ENCODE measurements at places on chromosomes 5 and 9. TPM values are rescaled to one million over a fixed set of nuclear protein-coding genes. Genes with fewer than 3 reads are reported as not detected.

DNA sequence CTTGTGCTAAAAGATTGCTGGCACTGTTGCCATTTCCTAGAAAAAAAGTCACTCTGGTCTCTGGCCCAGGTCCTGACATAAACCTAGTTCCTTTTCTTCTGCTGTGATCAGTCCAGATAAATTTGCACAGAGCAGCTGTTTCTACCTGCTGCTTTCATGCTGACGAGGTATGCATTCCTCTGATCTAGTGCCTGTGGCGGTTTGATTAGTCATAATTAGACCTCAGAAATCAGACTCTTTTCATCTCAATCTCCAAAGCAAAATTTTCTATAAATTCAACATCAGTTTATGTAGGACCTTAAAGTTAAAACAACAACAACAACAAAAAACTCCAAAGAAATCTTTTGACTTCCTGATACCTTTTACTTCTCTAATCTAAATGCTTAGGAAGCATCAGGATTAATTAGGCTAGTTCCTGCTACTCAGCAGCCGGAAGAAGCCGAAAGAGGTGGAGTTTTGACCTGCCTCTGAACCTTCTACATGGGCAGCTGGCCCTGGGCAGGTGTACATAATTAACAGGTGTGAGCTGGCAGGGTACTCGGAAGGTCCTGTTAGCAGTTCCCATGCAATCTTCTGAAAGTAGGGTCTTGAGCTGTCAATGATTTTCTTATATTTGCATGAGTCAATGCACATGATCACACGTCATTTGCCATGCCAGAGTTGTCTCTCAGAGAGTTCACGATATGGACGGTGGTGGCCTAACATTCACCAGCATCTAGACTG is 83.3 kb upstream of the CCDC112 start:
- H3K27ac ChIP-seq: no peak overlapping the region
- no peaks in the 10 kb centered on the region for H3K27me3 ChIP-seq
- no peak overlapping the region for H3K4me3 ChIP-seq
- no peaks in the 10 kb centered on the region for H3K36me3 ChIP-seq

GRCh38 chr9:22898591-22898990 is 452.0 kb downstream of the DMRTA1 start:
- no peaks in the 10 kb centered on the region for H3K27me3 ChIP-seq
- no peak overlapping the region for H3K4me3 ChIP-seq
- H3K4me1 ChIP-seq: peaks cover 7% of the 10 kb centered on the region
- no peak for DNase-seq
- H3K27ac ChIP-seq: no peak overlapping the region

- H3K4me1 ChIP-seq: no peaks in the 10 kb centered on the region
- peaks cover 13% of the 10 kb centered on the region for H3K27me3 ChIP-seq
- no peaks in the 10 kb centered on the region for H3K36me3 ChIP-seq
- DNase-seq: no peak
- no peak overlapping the region for H3K27ac ChIP-seq
Observed at GRCh38 chr5:146078566-146078965, 26.8 kb downstream of the PLAC8L1 start.

DNA sequence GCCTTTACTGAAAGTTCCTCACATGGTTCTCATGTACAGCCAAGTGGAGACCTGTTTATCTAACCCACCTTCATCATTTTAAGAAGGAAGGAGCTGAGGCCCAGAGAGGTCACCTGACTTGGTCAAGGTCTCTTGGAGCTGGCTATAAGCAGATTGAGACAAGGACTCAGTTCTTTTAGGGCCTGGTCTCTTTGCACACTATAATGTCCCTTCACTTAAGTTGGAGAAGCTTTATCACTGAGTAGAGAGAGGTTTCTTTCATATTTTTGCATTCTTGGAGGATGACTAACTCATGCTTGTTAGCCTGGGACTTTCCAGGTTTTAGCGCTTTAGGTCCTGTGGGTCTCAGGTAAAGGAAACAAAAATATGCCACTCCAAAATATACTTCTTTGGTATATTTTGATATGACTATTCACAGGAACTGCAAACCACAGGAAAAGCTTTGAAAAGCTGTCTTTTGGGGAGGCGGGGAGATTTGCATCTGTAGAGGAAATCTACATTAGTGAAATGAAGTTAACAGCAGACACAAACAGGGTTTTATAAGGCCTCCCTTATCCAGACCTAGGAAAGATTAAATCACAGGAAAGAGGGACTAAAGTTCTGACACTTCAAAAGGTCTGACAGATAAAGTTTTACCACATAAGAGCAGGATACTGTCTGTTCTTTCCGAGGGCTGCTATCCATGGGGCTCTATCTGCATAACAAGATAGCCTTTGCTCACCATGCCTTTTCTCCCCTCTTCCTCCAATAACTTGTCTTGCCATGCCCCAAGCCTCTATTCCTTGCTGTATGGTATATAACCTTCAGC is 95.8 kb upstream of the ANKRD55 start:
- no peak overlapping the region for H3K27ac ChIP-seq
- H3K4me1 ChIP-seq: no peaks in the 10 kb centered on the region
- H3K4me3 ChIP-seq: no peak overlapping the region
- DNase-seq: no peak
- no peaks in the 10 kb centered on the region for H3K36me3 ChIP-seq
- no peaks in the 10 kb centered on the region for H3K27me3 ChIP-seq

- no peak for DNase-seq
- no peaks in the 10 kb centered on the region for H3K36me3 ChIP-seq
- H3K4me3 ChIP-seq: no peak overlapping the region
- no peaks in the 10 kb centered on the region for H3K27me3 ChIP-seq
- peaks cover 6% of the 10 kb centered on the region for H3K4me1 ChIP-seq
Observed at GRCh38 chr9:6944093-6944551, 186.3 kb downstream of the KDM4C start.

DNA sequence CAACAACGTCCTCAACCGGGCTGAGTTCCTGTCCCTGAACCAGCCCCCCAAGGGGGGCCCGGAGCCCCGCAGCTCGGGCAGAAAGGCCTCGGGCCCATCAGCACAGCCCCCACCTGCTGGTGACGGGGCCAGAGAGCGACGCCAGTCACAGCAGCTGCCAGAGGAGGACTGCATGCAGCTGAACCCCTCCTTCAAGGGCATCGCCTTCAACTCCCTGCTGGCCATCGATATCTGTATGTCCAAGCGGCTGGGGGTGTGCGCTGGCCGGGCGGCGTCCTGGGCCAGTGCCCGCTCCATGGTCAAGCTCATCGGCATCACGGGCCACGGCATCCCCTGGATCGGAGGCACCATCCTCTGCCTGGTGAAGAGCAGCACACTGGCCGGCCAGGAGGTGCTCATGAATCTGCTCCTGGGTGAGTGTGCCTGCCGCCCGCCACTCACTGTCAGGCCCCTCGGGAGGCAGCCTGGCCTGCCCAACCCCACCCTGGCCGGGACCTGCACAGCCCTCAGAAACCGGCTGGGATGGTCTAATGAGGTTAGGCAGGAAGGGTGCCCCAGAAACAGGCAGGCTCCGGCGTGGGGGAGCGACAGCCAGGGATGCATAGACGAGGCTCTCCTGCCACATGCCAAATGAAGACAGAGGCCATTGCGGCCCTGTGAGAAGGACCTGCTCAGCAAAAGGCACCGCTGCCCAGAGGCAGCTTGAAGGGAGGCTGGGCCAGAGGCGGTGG is 678 bp downstream of the PLPP7 start:
- no peak overlapping the region for H3K27ac ChIP-seq
- no peaks in the 10 kb centered on the region for H3K36me3 ChIP-seq
- no peaks in the 10 kb centered on the region for H3K27me3 ChIP-seq
- H3K4me3 ChIP-seq: peak overlapping the region; percentile 12
- peaks cover 4% of the 10 kb centered on the region for H3K4me1 ChIP-seq
- DNase-seq: no peak

- peaks cover 5% of the 10 kb centered on the region for H3K4me1 ChIP-seq
- no peak overlapping the region for H3K27ac ChIP-seq
- no peaks in the 10 kb centered on the region for H3K27me3 ChIP-seq
- DNase-seq: no peak
- no peaks in the 10 kb centered on the region for H3K36me3 ChIP-seq
- H3K4me3 ChIP-seq: no peak overlapping the region
Observed at GRCh38 chr9:135485385-135485784, 5.8 kb downstream of the PPP1R26 start.

DNA sequence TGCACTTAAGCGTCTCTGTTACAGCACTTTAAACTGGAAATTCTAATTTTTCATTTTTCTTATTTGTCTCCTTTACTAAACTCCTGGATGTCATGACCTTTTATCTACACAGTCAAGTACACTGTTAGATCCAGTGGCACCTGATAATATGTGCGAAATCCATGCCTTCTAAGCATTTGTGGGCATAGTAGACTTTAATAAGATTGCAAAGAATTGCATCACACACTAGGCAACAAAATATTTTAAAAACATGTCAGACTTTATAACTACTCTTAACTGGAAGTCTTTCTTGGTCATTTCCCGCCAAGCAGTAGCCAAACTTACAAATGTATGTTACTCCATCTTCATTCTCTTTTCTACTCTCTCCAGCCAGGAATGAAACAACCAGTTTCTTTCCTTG is 5.0 kb upstream of the SPINK1 start:
- H3K27me3 ChIP-seq: no peaks in the 10 kb centered on the region
- peaks cover 4% of the 10 kb centered on the region for H3K4me1 ChIP-seq
- no peak overlapping the region for H3K27ac ChIP-seq
- no peaks in the 10 kb centered on the region for H3K36me3 ChIP-seq
- no peak for DNase-seq

DNA sequence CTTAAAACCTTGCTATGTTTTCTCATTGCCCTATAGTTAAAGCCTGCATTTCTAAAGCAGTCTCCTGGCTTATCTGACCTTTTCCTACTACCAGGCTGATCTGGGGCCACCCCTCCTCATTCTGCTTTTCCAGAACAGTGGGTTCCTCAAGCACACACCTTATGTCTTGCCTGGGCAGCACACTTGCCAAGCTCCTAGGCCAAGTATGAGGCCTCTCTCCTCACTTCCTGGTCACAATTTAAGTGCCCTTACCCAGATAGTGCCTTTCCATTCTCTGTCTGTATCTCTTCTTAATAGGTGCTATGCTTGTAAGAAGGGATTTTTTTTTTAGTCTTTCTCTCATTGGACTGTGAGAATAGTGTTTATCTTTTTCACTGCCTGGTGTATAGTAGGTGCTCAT is 39.7 kb downstream of the HMGCS1 start:
- H3K27ac ChIP-seq: no peak overlapping the region
- H3K4me1 ChIP-seq: peaks cover 4% of the 10 kb centered on the region
- no peak for DNase-seq
- no peaks in the 10 kb centered on the region for H3K36me3 ChIP-seq
- no peak overlapping the region for H3K4me3 ChIP-seq

- H3K4me1 ChIP-seq: no peaks in the 10 kb centered on the region
- no peak overlapping the region for H3K4me3 ChIP-seq
- no peaks in the 10 kb centered on the region for H3K36me3 ChIP-seq
- no peaks in the 10 kb centered on the region for H3K27me3 ChIP-seq
- DNase-seq: no peak
Observed at GRCh38 chr9:135356796-135357195, 122.8 kb upstream of the PPP1R26 start.

DNA sequence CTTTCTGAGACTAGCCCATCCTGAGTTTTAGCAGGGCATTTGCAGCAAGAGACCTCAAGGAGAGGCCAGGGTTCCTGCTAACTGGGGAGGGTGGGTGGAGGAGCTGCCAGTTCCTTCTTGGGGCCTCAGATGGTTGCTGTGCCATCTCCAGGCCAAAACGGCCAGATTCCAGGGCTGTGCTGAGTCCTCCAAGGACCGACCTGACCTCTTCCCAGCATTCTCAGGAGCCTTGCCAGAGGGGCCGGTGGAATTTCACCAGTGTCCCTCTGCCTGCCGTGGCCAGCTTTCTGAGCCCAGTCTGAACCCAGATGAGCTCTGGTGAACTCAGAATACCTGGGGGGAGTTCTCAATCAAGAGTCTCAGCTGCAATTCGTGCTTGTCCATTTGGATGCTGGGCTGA is 54.3 kb downstream of the TSTD2 start:
- H3K4me3 ChIP-seq: no peak overlapping the region
- no peak for DNase-seq
- H3K4me1 ChIP-seq: no peaks in the 10 kb centered on the region
- no peak overlapping the region for H3K27ac ChIP-seq
- H3K36me3 ChIP-seq: no peaks in the 10 kb centered on the region

DNA sequence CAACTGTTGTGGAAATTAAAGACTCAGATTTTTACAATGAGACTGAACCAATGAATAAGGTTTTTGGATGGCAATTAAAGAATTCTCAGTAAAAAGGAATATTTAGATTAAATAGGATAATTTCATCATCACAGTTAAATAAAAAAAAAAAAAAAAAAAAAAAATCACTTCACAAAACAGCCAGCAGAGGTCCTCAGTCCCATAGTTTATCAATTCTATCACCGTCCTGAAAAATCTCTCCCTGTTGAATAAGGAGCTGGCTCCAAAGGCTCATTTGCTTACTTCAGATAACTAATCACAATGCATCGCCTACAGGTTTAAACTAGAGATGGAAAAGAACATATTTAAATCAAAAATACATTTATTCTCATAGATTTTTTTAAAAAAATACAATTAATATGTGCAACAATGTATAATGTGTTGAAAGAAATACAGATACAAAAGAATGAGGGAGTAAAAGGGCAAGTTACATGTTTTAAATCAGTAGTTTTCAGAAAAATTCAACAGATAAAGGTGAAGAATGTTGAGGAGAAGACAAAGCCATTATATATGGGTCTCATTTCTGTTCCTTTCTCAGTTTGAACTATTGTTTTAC is 175.8 kb upstream of the CHD1 start:
- no peak overlapping the region for H3K4me3 ChIP-seq
- peak; percentile 74 for DNase-seq
- H3K4me1 ChIP-seq: peaks cover 10% of the 10 kb centered on the region
- no peaks in the 10 kb centered on the region for H3K27me3 ChIP-seq
- H3K36me3 ChIP-seq: no peaks in the 10 kb centered on the region
- H3K27ac ChIP-seq: no peak overlapping the region

DNA sequence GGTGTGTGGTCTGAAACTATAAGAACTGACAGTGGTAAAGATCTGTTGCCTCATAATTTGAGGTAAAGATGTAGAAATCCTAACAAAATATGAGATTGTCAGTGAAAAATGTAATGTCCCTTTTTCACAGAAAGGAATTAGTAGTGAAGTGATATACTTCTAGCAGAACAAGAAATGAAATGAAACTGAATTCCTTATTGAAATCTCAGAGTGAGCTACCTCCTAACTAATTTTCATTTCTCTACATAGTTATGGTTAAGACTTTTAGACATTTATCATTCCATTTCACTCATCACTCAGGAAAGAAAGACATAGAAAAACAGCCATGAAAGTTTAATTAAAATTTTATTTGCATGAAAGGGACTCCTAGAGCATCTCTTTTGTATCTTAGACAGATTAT is 48.7 kb downstream of the TMEM174 start:
- no peaks in the 10 kb centered on the region for H3K36me3 ChIP-seq
- H3K4me3 ChIP-seq: no peak overlapping the region
- H3K4me1 ChIP-seq: no peaks in the 10 kb centered on the region
- peaks cover 5% of the 10 kb centered on the region for H3K27me3 ChIP-seq
- H3K27ac ChIP-seq: no peak overlapping the region
- no peak for DNase-seq

GRCh38 chr5:83844449-83845068 is 123.9 kb upstream of the HAPLN1 start:
- H3K27ac ChIP-seq: no peak overlapping the region
- H3K36me3 ChIP-seq: no peaks in the 10 kb centered on the region
- no peaks in the 10 kb centered on the region for H3K27me3 ChIP-seq

The C5orf63 gene
- total RNA-seq: 9.6 TPM

The CEL gene
- 0.77 TPM for total RNA-seq

The GBGT1 gene
- 42.9 TPM for total RNA-seq

The OCLN gene
- total RNA-seq: 129 TPM

The GNA14 gene
- total RNA-seq: 12.7 TPM

Data from lung (tissue), 17 donors.